ENCODE measurements at places on chromosomes 6 and 20. TPM values are rescaled to one million over a fixed set of nuclear protein-coding genes. Genes with fewer than 3 reads are reported as not detected.

TULP1 gene
- total RNA-seq = not detected

ERVFRD-1 gene
- not detected for total RNA-seq

ZNF391 gene
- 8.8 TPM for total RNA-seq

C20orf202 gene
- 0.74 TPM for total RNA-seq

TREML4 gene
- not detected for total RNA-seq

POLR1H gene
- 9.4 TPM for total RNA-seq

HFE gene
- 3.3 TPM for total RNA-seq

CST7 gene
- 2.0 TPM for total RNA-seq

LAMA5 gene
- total RNA-seq = 75.5 TPM

ARHGAP40 gene
- total RNA-seq = not detected

SMLR1 gene
- not detected for total RNA-seq

PBOV1 gene
- total RNA-seq = not detected

C6orf15 gene
- not detected for total RNA-seq

DCBLD1 gene
- total RNA-seq = 8.0 TPM

FAM209A gene
- not detected for total RNA-seq

GMPR gene
- total RNA-seq = 34.3 TPM

Measured in dorsolateral prefrontal cortex (tissue), 122 donors.